ENCODE measurements at places on chromosomes 4 and X.

- peak; percentile 9 for DNase-seq
These were observed 695 bp upstream of the PIGA start for GRCh38 chrX:15336023-15336413.

DNA sequence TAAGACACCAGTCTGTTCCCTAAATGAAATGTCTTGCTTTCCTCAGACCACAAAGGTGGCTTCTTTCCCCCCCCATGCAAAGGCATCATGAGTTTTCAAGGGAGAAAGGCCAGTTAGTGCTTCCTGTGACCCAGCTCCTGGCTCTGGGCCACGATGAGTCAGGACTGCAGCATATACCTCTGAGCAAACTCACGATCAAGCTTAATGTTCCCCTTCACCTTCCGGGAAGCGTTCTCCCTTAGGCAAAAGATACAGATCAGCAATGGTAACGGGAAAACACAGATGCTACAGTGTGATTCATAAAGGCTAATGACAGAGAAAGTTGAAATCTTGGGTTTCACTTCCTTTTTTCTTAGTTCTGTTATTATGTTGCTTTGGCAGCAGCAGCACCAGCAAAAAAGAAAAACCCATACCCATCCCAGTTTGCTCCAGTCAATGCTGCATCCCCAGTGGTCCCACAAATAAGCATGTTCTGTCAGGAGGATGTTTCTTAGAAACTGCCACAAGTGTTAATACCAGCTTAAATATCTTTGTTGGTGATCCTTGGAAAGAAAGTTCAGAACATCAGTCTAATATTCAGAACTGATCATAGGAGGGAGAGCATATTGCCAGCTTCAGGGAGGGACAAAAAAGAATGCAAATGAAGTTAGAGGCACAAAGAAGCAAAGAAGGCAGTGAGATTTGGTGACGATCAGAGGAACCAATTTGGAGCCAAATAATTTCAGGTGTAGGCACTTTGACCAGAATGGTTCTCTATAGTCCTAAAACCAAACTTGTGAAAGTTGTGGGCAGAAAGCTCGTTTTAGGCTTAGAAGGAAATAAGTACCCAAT, 41.2 kb downstream of the LONRF3 start:
- peak; percentile 19 for DNase-seq

- no peak for DNase-seq
These were observed 58.0 kb downstream of the PJA1 start for GRCh38 chrX:69107231-69107739.

DNA sequence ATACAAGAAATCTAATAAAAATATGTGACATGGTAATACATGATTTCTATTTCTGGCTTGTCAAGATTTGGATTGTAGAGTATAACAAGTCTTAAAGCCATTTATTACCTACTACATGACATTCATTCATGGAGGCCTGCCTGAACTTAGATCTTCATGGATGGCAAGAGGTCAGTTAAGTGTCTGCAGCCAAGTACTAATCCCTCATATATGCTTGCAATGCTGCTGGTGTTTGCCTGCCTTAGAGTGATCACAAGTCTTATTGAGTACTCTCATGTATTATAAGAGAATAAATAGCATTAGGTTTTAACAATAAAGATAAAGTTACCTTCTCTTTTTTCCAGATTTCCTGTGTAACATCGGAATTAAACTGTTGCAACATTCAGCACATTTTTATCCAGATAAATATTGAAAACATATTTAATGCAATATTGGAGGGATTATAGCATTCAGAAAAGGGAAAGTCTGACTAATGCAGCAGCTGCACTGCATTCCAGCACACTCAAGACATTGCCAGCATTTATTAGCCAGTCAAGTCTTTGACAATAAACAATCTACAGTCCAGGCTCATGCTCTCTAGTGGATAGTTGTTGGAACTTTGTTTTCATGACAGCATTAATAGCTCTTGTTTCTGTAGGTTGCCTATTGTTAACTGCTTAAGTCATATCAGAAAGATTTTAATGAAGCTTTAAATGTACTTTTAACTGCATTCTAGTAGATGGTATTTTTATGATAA, 737.1 kb downstream of the FAT4 start:
- DNase-seq, result peak; percentile 56

- DNase-seq, result no peak
These were observed 109.4 kb downstream of the SCLT1 start for GRCh38 chr4:128983771-128984485.

GRCh38 chrX:20015945-20016615, 25.2 kb upstream of the BCLAF3 start:
- peak; percentile 8 for DNase-seq

DNA sequence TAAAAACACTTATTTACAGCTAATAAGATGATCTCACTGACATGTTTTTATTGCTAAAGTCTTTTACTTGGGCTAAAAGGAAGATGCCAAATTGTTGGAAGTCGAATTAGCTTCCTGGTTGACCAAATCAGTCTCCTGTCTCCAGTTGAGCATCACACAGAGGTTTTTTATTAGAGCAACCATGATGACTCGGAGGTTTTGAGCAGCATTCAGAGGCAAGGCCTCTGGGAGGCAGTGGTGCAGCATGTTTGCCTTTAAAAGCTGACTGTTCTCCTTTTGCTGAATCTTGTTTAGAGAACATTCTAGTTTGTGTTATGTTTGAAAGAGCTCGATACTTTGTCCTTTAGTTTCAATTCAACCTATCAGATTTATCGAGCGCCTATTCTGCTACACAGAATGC, 2.1 kb downstream of the UCHL1 start:
- peak; percentile 70 for DNase-seq

DNA sequence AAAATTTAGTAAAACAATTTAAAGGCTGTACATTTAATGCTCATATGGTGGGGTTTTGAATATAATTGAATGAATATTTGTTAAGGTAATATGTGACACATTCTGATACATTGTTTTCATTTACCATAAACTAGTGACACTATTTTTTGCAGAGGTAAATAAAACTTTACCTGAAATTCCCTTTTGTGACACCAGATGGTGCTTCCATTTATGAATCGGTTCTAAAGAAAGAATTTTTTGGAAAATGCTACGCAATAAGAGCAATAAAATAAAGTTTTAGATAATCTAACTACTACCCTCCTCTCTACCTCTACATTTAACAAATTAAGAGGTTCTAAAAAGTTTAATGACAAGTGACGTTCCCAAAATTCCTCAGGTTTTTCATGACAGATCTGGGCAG, 448.9 kb downstream of the MAGEB5 start:
- DNase-seq, result no peak

DNA sequence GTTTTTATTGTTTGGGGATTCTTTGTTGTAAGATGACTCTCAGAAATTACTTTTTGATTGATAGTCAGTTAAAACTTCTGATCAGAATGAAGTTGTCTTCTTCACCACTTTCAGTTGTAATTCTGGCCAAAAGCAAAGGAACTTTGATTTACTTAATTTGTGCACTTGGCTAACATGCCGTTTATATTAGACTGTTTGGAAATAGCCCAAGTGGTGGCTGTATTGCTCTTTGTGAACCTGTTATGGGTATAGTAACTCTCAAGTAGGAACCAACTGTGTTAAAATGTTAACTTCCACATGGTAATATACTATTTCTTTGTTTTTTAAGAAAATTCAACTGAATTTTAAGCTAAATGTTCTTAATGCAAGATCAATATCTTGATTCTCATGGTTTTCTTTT, 581.9 kb downstream of the GRID2 start:
- DNase-seq, result no peak

DNA sequence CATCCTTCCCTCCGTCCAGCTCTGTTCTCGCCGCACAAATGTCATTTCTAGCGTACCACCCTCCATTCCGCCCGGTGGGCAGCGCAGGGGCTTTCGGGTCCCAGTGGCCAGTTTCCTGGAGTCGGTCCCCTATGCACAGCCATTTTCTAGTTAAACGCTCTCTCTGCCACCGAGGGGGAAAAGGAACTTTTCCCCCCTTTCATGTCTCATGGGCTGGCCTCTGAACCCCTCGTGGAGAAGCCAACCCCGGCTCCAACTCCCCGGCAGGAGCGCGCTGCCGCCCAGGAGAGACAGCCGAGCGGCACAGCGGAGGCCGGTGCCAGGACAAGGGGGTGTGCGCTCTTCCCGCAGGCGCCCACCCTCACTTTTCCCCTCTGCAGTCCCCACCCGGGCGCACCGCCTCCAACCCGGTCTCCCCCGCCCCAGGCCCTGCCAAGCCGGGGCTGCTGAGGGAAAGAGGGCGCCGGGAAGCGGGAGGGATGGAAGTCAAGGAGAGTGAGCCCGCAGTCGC, 662 bp downstream of the APBB2 start:
- no peak for DNase-seq

DNA sequence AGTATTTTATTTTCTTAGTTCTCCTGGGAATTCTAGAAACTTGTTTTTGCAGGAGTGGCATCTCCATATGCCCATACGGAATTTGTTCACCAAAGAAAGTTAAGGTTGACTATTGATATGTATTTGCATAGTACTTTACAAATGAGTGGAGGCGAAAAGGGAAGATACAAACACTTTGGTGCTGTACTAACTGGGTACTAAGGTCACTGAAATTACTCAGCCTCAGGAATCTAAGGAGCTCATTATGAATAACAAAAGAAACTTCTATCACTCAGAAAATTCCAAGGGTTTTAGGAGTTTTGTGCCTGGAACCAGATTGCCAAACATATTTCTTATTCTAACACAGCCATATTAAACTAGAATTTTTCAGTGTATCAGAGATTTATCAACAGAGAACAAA, 27.4 kb upstream of the TMPRSS11B start:
- DNase-seq, result peak; percentile 18

DNA sequence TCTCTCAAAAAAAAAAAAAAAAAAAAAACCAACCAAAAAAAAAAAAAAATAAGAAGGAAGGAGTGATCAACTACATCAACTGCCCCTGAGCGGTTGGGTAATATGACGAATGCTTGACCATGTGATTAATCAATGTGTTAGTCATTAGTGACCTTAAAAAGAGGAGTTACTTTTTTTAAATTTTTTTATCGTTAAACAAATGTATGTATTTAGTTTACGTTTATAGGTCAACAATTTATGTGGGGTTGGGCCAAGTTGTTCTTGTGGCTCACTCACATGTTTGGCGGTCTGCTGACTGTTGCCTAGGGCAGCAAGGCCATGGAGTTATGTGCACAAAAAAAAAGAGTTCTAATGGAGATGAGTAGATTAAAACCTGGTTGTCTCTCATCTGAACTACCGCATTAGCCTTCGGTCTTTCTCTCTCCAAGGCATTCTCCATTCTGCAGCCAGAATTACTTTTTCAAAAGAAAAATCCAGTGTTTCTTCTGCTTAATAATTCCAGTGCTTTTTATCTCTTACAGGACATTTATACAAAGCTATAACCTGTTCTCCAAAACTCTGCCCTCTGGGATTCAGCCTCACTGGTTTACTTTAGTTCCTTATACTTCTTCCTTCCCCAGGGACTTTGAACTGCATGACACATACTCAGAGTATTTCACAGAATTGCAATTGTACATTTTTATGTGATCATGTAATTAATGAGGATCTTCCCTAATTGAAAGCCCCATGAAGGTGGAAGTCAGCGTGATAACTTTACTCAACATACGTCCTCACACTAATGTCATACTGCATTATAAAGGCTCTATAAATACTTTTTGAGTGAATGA, 505.5 kb downstream of the ANKRD50 start:
- DNase-seq, result peak; percentile 27

- DNase-seq, result no peak
These were observed 1528.3 kb upstream of the AGA start for GRCh38 chr4:178970433-178971140.

GRCh38 chr4:93267747-93268146, 560.8 kb upstream of the ATOH1 start:
- no peak for DNase-seq

DNA sequence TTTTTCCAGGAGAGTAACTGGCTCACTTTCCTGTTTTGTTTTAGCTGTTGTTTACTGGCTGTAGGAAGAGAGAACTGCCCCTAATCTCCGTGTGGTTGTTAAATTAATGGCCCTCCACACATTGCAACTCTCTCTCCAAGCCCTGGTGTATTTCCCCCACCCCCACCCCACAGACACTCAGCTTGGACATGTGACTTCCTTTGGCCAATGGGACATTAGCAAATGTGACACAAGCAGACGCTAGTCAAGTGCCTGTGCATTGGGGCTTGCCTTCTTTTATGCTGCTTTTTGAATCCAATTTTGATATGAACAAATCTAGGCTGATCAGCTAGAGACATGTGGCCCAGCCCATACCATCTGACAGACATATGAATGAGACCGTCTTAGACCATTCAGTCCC, 59.6 kb upstream of the TAB3 start:
- no peak for DNase-seq

GRCh38 chr4:85737254-85737653, 262.3 kb downstream of the ARHGAP24 start:
- DNase-seq, result no peak

GRCh38 chr4:13616597-13616996, 10.9 kb downstream of the BOD1L1 start:
- DNase-seq, result no peak

DNA sequence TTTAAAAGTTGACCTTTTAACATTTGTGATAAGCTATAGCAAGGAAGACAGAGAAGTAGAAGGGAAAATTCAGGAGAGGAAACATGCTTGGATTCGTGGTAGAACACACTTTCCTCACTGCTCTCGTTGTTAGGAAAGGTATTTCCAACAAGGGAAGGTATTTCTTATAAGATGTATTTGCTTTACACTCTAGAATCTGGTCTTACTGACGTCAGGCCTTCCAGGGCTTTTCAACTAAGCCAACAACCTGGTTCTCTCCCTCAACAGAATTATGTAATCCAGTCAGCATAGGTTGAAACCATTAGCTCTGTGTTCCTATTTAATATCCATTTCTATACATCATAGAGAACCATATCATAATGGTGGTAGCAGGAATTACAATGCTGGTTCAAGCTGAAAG, 241.9 kb downstream of the SLC39A8 start:
- no peak for DNase-seq

DNA sequence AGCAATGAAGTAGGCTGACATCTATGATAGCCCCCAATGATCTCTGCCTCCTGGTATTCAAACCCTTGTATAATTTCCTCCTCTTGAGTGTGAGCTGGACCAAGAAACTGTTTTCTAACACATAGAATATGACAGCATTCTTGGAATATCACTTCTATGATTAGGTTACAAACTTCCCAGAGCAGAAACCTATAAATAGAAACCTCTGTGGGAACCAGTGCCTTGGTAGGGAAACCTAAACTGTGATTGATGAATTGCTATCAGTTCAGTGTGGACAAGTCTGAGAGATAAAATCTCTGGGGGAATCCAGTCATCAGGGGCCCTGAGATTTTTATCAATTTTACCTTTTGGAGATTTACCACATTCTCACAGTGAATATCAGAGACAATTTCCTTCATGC, 756.5 kb upstream of the AGA start:
- DNase-seq, result no peak

- DNase-seq, result no peak
These were observed 99.0 kb downstream of the WFS1 start for GRCh38 chr4:6368601-6369000.

- DNase-seq, result no peak
These were observed 571.5 kb upstream of the AMOT start for GRCh38 chrX:113412106-113412505.

DNA sequence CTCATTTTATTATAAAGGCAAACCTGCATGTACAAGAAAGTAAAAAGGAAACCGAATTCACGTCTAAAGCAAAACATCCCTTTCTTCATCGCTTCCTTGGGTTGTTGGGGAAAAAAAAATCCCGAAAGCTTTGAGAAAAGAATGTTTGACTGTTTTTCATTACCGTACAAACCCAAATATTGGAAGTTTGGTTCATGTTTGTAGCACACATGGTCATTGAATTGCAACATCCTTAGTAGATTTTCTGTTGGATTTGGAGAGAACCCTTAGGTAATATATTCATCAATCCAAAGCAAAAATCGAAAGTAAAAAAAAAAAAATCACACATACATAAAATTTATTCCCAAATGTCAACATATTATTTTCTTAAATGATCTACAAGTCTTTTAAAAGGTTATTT, 420.3 kb downstream of the MAPK10 start:
- DNase-seq, result peak; percentile 13

GRCh38 chr4:16227462-16227868, 1.2 kb upstream of the TAPT1 start:
- peak; percentile 13 for DNase-seq
